ENCODE measurements at places on chromosomes 13 and 19. TPM values are rescaled to one million over a fixed set of nuclear protein-coding genes. Genes with fewer than 3 reads are reported as not detected.

GRCh38 chr19:45786533-45786894 is 4.2 kb upstream of the DMPK start:
- no peak for DNase-seq

GRCh38 chr13:32297206-32297605 is 18.0 kb downstream of the ZAR1L start:
- no peak for DNase-seq

GRCh38 chr13:103033999-103034398 is 32.2 kb downstream of the SLC10A2 start:
- no peak for DNase-seq

GRCh38 chr13:79171141-79172061 is 234.7 kb downstream of the RBM26 start:
- DNase-seq, result no peak

- no peak for DNase-seq
Measured at GRCh38 chr19:10120538-10121189, 965 bp upstream of the EIF3G start.

GRCh38 chr13:105491345-105491744 is 1044.1 kb downstream of the EFNB2 start:
- no peak for DNase-seq

- peak; percentile 46 for DNase-seq
Measured at GRCh38 chr19:53057904-53058580, 13.5 kb downstream of the ERVV-2 start.

GRCh38 chr19:17035842-17036424 is 9.3 kb upstream of the CPAMD8 start:
- DNase-seq, result no peak

- no peak for DNase-seq
Measured at GRCh38 chr19:19447536-19448237, 42.2 kb downstream of the GATAD2A start.

GRCh38 chr13:27559719-27560118 is 60.6 kb downstream of the LNX2 start:
- no peak for DNase-seq

DNA sequence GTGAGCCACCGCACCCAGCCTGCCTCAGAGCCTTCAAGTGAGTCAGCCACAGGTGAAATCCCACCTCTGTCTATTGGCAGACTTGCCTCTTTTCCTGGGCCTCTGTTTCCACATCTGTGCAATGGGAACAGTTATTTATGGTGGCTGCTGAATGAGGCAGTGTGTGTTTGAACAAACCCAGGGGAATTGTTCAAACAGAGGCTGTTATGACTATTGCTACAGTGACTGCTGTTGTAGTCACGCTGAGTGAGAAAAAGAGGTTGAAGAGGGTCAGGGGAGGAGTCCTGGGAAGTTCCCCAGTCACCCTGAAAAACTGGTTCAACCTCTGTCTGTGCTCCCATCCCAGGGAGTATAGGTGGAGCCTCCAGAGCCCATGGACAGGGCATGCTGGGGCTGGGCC is at the start of gene CEACAM19:
Gene CEACAM19, plus strand, starts transcription at position 83 of the 400 bp plus-strand sequence. CDS start 450 bp downstream, outside the sequence.
- DNase-seq, result no peak

GRCh38 chr13:46822551-46822950 is 25.6 kb upstream of the ESD start:
- no peak for DNase-seq

DNA sequence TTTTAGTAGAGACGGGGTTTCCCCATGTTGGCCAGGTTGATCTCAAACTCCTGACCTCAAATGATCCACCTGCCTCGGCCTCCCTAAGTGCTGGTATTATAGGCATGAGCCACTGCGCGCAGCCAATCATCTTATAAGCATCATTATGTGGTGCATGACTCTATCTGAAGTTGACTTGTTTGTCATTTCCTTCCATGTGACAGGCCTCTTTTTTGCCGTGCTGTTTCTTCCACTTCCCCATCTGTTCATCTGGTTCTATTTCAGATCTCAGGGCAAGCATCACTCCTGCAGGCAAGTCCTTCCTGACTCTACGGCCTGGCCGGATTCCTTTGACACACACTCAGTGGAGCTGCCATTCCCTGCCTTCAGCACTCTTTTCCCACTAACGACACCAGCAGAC is 15.2 kb downstream of the COL5A3 start:
- no peak for DNase-seq

GRCh38 chr13:97849305-97849704 is 104.2 kb upstream of the IPO5 start:
- no peak for DNase-seq

DNA sequence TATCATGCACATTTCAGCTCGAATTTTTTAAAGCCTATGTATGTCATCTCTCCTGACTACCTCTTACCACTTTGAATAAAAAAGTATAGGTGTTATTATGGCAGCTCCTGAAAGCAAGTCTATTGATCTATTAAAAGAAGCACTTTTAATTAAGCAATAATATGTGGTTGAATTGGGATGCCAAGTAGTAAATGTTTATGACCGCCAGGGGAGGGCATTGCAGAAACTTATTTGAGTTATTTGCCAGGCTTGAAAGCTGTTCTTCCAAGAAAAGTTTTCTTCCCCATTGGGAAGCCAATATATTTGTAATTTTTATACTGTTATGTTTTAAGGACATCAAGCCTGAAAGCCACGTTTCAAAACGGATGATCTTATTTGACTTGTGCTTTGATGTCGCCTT is 88.1 kb upstream of the SOX21 start:
- DNase-seq, result no peak

- DNase-seq, result no peak
Measured at GRCh38 chr13:109384491-109385241, 401.7 kb downstream of the IRS2 start.

DNA sequence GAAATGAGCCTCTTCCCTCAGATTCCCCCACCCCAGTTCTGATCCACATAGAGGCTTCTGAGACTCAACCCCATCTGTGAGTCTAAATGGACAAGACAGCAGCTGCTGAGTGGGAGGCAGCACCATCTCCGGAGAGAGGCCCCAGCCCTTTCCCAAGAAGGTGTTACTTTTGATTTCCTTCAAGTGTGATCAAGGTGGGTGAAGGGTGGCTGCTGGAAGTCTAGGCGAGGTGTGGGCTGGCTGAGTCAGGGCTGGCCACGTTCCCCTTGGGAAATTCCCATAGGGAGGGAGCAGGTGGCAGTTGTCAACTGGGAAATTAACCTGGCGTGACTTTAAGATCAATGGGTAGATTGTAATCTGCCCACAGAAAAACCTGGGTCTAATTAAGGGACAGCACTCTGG is 148.0 kb downstream of the FOXO1 start:
- DNase-seq, result no peak

- no peak for DNase-seq
Measured at GRCh38 chr13:97148894-97149293, 73.2 kb upstream of the MBNL2 start.

DNA sequence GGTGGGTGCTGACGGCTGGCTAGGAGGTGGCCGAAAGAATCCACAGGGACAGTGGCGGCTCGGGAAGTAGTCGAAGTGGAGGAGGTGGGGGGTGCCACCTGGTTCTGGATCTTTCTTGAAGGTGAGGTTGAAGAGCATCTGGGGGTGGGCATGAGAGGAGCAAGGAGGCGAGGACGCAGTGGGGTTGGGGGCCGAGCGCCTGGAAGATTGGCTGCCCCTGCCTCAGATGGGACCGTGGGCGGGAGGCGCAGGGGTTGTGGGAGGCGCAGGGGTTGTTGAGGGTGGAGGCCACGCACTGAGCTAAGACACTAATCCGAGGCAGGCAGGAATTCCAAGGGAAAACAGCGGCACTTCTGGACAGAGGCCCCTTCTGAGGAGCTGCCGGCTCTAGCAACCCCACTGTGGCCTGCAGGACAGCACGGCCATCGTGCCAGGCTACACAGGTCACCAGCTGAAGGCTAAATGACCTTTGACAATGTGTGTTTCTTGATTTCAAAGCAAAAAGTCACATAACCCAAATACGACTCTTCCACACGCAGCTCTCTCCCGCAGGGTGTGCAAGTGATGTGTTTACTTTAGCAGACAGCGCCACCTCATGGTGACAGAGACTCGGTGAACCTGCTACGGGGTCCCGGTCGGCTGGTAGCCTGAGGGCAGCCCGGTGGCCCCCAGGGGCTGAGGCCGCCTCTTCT is 44.1 kb upstream of the RANBP3 start:
- peak; percentile 85 for DNase-seq

GRCh38 chr13:96984051-96984508 is 10.2 kb downstream of the OXGR1 start:
- peak; percentile 74 for DNase-seq

GRCh38 chr19:55253842-55254624 is 4.8 kb downstream of the PPP6R1 start:
- DNase-seq, result no peak

- DNase-seq, result no peak
Measured at GRCh38 chr13:51298812-51299211, 40.7 kb upstream of the SERPINE3 start.

- DNase-seq, result no peak
Measured at GRCh38 chr13:113421673-113422270, 31.5 kb downstream of the ADPRHL1 start.

GRCh38 chr19:48127561-48127960 is 16.9 kb upstream of the PLA2G4C start:
- no peak for DNase-seq

DNA sequence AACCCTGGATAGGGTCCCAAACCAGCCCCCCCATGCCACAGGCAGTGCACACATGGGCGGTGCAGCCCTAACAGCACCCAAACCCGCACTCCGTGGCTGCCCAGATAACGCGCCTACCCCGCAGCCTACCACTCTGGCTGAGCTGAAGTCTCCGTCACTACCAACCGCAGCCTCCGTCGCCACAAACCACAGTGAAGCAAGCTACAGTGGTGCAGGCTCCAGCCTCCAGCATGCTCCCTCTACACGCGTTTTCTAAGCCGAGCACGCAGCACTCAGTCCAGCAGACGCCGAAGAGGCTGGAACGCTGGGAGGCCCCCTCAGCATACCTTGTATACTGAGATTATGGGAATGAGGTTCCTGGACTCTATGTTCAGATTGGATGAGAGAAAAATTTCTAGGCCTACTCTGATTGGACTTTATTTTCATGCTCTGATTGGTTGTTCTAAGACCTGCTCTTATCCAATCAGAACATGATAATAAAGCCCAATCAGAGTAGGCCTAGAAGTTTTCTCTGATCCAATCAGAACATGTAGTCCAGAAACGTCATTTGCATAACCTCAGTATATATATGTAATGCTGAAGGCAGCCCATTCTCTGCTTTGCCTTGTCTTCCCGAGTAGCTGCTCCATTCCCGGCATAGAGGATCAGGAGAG is 56.7 kb upstream of the C1QTNF9B start:
- DNase-seq, result no peak

- DNase-seq, result no peak
Measured at GRCh38 chr19:11451871-11452619, 16.6 kb downstream of the PRKCSH start.

GRCh38 chr13:111123649-111124048 is 8.5 kb downstream of the ARHGEF7 start:
- DNase-seq, result no peak

GRCh38 chr13:44667943-44668342 is 91.8 kb upstream of the TSC22D1 start:
- DNase-seq, result no peak

GRCh38 chr19:42989851-42990250 is 36.4 kb downstream of the PSG11 start:
- DNase-seq, result no peak

- DNase-seq, result no peak
Measured at GRCh38 chr13:113939129-113939943, 34.5 kb downstream of the C13orf46 start.

DNA sequence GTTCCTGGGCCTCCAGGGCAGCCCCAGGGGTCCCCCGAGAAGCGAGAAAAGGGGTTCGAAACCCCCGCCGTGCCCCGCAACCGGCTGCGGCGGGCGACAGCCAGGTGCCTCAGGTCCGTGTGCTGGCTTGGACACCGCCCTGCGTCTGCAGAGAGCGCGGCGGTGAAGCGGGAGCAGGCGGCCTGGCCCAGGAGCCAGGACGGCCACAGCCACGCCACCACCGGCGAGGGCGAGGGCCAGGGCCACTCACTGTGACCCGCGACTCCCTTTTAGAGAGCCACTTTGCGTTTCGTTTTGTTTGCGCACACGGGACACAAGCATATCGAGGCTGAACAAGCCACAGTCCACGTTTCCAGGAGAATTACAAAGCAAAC is 110.4 kb downstream of the CRYL1 start:
- DNase-seq, result no peak

DNA sequence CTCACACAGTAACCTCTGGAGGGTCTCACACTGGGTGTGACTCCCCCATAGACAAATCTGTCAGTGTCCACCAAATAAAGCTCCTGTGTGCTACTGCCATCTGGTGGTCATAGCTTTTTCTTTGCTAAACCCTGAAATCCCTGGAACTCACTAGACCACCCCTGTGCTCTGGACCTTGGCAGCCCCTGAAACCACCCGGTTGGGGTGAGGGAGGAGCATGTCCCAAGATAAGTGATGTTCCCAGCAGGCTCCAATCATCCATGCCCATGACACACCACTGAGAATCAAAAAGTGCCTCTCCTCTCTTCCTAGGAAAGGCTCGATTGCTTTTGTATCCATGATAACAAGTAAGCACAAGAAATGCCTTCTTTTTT is 6.5 kb upstream of the HSD17B14 start:
- DNase-seq, result peak; percentile 40

DNA sequence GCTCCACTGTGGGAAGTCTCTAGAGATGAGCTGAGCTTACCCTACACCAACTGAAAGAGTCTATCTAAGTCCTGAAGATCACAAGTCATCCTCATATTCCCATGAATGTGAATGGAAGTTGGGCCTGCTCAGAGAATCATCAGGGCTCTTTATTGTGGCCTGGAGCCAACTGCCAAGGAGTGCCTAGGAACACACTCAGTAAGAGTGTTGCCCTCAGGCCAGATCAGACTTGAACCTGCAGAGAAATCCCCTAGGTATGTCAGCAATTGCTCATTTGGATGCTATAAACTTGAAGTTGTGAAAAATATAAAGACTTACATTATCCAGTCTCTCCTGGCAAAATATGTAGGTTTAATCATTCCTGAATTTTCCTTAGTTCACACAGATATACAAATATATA is 1070.2 kb downstream of the EFNB2 start:
- DNase-seq, result no peak

- no peak for DNase-seq
Measured at GRCh38 chr13:36360903-36361302, 14.7 kb upstream of the SPART start.

GRCh38 chr19:17680230-17680722 is 7.9 kb downstream of the UNC13A start:
- DNase-seq, result no peak

ZNF701 gene
- total RNA-seq, result 15.4 TPM

PRR36 gene
- total RNA-seq, result 4.2 TPM

PRSS57 gene
- not detected for total RNA-seq

SCGB2B2 gene
- total RNA-seq, result 1.2 TPM

SELENOV gene
- not detected for total RNA-seq

CRX gene
- total RNA-seq, result 0.34 TPM

ADGRE3 gene
- 0.80 TPM for total RNA-seq

RPL18 gene
- total RNA-seq, result 3,914 TPM

VAV1 gene
- total RNA-seq, result 4.8 TPM

GJB2 gene
- total RNA-seq, result 1.5 TPM

RABAC1 gene
- total RNA-seq, result 168 TPM

PSG2 gene
- not detected for total RNA-seq

CEACAM1 gene
- total RNA-seq, result 35.8 TPM

CACNG6 gene
- not detected for total RNA-seq
